Adipose tissue (tissue), 3 donors: ENCODE measurements at places on chromosomes 12 and 14. TPM values are rescaled to one million over a fixed set of nuclear protein-coding genes. Genes with fewer than 3 reads are reported as not detected.

Gene SIRT4
- 0.91 TPM for polyA plus RNA-seq

Gene PMEL
- polyA plus RNA-seq, result 1.7 TPM

Gene TMEM132C
- 55.5 TPM for polyA plus RNA-seq

Gene PIANP
- 0.09 TPM for polyA plus RNA-seq

Gene LDHB
- 360 TPM for polyA plus RNA-seq

Gene GCH1
- polyA plus RNA-seq, result 3.6 TPM

Gene CATSPERB
- 0.45 TPM for polyA plus RNA-seq

Gene TAS2R13
- polyA plus RNA-seq, result not detected

Gene KCNMB4
- polyA plus RNA-seq, result 3.7 TPM

Gene FBLN5
- polyA plus RNA-seq, result 24.0 TPM

Gene SRRM4
- not detected for polyA plus RNA-seq

Gene ANO4
- polyA plus RNA-seq, result 0.16 TPM

Gene RNF212B
- 0.06 TPM for polyA plus RNA-seq

Gene MUCL1
- polyA plus RNA-seq, result not detected

Gene TAS2R42
- polyA plus RNA-seq, result not detected

Gene GZMB
- polyA plus RNA-seq, result 0.29 TPM

Gene PALS1
- 4.5 TPM for polyA plus RNA-seq

Gene ADCY6
- polyA plus RNA-seq, result 62.3 TPM

Gene KLHL33
- 1.6 TPM for polyA plus RNA-seq

Gene SIX1
- polyA plus RNA-seq, result 3.1 TPM

Gene REM2
- polyA plus RNA-seq, result not detected

Gene RTN1
- 3.6 TPM for polyA plus RNA-seq

Gene CORO1C
- 72.0 TPM for polyA plus RNA-seq

Gene HIF1A
- 83.4 TPM for polyA plus RNA-seq

Gene SLC39A2
- polyA plus RNA-seq, result 0.22 TPM

Gene KRT72
- 0.21 TPM for polyA plus RNA-seq

Gene TOMM20L
- polyA plus RNA-seq, result not detected

Gene AKAP5
- polyA plus RNA-seq, result 0.06 TPM

Gene ETV6
- 4.4 TPM for polyA plus RNA-seq

Gene CCT2
- 113 TPM for polyA plus RNA-seq

Gene SP7
- polyA plus RNA-seq, result not detected

Gene RNFT2
- 0.47 TPM for polyA plus RNA-seq

Gene KCNC2
- polyA plus RNA-seq, result not detected

Gene SLCO1A2
- 0.01 TPM for polyA plus RNA-seq
